ENCODE measurements at places on chromosomes 6 and 20. TPM values are rescaled to one million over a fixed set of nuclear protein-coding genes. Genes with fewer than 3 reads are reported as not detected.

DNA sequence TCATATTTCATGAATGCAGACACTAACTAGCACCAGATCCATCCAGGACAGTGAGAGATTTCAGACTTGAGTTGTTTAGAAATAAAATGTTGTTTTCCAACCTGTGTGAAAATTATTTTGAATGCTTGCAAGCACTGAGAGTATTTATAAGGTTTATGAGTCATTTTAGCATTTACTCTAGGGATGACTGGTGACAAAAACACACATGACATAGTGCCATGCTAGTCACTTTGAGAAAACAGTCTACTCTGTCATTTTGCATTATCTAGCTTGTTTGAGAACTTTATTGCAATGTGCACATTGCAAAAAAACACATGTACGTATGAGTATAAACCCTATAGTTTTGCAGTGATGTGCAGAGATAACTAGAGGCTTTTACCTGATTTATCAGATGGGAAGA is 456.6 kb downstream of the LMBRD1 start:
- DNase-seq = no peak

DNA sequence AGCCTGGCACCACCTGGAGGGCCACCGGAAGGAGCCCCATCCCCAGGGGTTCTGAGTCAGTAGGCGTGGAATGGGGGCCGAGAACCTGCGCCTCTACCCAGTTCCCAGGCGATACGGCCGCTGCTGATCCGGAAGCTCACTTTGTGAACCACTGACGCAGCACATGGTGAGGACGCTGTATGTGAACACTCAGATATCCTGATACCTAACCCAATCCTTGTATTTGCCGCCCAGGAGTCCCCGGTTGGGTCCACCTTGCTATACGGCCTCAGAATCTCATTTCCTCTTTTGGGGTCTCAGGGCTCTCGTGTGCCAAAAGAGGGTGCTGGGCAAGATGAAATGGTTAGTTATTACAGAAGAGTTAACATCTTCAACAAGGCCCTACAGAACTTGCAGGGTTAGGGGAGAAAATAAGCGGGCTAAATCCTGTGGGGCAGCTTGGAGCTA is 604 bp upstream of the RAB5IF start:
- DNase-seq = no peak

DNA sequence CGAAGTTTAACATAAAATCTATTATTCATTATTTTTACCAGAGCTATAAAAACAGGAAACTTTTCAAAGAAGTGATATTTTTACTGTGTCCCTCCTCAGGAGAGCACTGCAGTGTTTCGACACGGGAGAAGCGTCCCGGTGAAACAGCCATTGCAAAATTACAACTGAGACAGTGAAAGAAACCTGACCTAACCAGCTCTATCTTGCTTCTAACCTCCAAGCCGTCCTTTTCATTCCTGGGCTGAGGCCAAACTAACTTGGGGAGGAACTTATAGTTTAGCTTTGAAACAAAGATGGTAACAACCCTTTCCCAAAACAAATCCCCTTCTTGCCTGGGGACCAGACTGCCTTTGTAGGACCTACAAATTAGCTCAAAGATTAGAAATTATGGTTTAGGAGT is 79.2 kb downstream of the WDR27 start:
- no peak for DNase-seq

GRCh38 chr6:107727096-107727757 is 96.9 kb downstream of the SCML4 start:
- no peak for DNase-seq

DNA sequence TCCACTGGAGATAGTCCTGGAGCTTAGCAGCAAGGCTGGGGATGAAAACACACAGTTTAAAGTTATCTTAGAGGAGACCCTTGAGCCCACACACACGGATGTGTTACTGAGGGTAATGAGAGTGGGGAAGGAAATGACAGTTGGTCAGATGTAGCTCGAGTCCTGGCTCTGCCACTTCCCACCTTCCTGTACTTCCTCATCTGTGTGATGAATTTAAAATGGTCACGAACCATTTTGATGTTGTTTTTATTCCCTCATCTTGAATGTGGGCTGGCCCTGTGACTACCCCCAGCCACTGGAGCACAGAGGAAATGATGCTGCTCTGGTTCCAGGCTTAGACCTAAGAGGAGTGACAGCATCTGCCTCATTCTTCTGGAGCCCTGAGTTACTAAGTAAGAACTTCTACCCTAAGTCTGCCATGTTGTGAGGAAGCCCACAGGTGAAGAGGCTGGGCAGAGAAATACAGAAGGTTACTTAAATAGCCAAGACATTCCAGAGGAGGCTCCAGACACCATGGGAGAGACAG is 141.2 kb downstream of the NRN1 start:
- no peak for DNase-seq

DNA sequence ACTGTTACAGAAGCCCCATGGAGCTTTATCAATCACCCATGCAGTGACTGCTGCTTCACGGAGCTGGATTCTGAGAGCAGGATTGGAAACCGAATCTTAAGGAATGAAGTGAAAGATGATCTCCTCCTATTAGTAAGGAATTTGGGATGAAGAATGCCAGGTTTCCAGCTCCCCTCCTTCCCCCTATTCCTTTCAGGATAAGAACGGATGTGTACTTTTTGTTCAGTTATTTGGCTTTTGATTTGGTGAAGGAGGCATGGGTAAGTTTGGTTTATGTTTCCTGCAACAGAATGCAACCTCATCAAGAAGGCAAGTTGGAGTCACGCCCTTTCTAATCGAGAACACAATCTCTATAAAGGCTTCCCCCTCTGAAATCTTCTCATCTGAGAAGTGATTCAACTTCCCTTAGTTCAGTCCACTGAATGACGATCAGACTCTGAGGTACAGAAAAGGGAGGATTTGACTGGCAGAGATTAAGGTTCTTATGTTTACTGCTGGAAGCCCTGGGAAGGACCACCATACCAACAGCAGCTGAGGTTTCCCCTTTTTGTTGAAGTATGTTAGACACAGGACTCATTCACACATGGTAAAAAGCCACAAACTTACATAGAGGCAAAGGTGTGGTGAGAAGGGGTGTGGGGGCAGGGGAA is 5.5 kb downstream of the ELMO2 start:
- no peak for DNase-seq

Gene SLC22A16
- not detected for total RNA-seq

DNA sequence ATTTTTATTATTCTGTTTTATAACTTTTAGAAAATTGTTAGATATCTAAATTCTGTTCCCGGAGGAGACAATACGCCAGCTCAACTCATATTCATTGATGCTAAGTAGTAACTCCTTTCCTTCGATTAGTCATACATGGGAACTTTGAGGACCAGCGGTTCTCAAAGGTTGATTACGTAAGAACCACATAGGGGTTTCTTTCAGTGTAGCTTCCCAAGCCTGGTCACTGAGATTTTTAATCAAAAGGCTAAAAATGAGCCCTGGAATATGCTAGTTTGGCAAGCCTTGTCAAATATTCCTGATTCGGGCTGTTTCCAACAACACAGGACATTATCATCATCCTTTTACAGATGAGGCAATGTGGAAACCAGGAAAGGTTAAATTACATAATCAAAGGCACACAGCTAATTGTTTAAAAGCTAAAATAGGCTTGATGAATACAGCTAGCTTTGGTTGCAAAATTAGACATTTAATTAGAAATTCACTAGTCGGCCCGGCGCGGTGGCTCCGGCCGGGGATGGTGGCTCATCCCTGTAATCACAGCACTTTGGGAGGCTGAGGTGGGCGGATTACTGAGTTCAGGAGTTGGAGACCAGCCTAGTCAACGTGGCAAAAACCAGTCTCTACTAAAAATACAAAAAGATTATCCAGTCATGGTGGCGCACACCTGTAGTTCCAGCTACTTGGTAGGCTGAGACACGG is 14.6 kb upstream of the MEI4 start:
- DNase-seq = no peak

Gene SULF2
- total RNA-seq = 85.7 TPM

DNA sequence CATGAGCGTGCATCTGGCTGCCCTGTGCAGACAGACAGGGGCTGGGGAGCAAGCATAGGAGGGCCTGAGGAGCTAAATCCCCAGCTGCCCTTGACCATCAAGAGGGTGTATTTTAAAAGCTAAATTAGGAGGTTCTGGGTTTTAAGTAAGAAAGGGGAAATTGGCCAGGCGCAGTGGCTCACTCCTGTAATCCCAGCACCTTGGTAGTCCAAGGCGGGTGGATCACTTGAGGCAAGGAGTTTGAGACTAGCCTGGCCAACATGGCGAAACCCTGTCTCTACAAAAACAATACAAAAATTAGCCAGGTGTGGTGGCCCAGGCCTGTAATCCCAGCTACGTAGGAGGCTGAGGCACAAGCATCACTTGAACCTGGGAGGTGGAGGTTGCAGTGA is 27.8 kb downstream of the SERPINB6 start:
- no peak for DNase-seq

Gene DEFB132
- not detected for total RNA-seq

Gene PTCRA
- total RNA-seq = not detected

Gene HLA-DQA1
- not detected for total RNA-seq

DNA sequence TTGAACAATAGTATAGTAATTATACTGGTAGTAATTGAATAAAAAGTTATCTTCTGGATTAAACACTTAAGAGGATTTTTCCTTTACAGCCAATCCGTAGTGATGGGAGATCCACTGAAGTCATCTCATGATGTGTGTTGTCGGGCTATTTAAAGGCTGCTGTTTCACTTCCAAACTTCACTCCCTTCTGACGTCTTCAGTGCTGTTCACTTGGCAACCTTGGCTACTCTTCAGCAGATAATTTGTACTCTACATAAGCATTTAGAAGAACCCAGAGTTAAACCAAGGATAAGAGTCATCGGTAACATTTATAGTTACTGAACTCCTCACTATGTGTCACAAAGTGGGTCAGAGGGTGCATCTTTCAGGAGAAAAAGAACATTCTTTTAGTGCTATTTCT is 179.1 kb upstream of the EYA4 start:
- DNase-seq = no peak

GRCh38 chr6:41618598-41618997 is 19.7 kb upstream of the MDFI start:
- no peak for DNase-seq

GRCh38 chr6:15403094-15403755 is 157.4 kb downstream of the JARID2 start:
- DNase-seq = no peak

GRCh38 chr20:44495802-44496481 is 20.3 kb downstream of the TTPAL start:
- no peak for DNase-seq

DNA sequence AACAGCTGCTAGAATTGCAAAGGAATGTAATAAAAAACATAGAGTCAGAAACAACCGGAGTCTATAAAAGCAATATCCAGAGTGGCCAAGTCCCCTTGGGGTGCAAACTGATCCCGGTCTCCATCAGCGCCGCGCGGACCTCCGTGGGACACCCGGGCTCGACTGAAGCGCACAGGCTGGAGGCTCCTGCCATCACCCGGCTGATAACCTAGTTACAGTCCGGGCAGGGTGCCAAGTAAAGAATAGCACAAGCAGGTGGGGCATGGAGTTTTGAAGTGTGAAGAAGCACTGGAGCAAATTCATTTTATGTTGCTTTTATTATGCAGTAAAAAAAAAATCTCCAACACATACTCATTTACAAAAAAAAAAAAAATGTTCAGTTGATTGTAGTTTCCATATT is 205.1 kb upstream of the GMDS start:
- no peak for DNase-seq

DNA sequence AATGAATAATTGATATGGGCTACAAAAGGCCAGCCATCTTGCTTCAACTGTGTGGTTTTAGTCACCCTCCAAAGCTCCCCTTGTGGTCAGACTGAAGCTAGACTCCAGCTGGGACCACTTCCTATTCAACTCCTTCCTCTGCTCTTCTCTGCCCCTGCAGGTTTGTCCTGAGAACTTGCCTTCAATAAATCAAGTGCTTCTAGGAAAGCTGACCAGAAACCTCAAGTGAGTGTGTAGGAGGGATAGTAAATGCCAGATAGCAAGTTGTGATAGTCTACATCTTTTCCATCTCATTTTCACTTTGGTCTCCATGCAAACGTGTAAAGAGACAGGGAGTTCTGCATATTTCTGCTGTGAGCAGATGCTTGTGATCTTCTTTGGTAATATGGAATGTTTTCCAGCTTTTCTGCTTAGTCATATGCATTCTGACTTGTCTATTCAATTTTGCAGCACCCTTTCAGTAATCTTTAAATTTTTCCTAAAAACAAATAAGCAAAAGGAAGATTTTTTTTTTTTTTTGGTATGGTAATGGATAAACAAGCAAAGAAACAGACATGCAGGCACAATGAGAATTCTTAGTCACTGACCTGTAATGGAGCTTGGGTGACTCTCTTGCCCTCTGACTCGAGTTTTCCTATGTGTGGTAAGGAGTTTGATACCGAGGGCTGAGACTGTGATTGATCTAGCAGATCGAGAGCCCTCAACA is 201.3 kb upstream of the BTBD3 start:
- no peak for DNase-seq

GRCh38 chr6:128663238-128663637 is 142.8 kb upstream of the PTPRK start:
- DNase-seq = no peak

Gene LRRN4
- not detected for total RNA-seq

- no peak for DNase-seq
These were observed 203.5 kb downstream of the KCNQ5 start for GRCh38 chr6:72825315-72825911.

GRCh38 chr20:59291740-59292383 is 8.5 kb upstream of the EDN3 start:
- no peak for DNase-seq

DNA sequence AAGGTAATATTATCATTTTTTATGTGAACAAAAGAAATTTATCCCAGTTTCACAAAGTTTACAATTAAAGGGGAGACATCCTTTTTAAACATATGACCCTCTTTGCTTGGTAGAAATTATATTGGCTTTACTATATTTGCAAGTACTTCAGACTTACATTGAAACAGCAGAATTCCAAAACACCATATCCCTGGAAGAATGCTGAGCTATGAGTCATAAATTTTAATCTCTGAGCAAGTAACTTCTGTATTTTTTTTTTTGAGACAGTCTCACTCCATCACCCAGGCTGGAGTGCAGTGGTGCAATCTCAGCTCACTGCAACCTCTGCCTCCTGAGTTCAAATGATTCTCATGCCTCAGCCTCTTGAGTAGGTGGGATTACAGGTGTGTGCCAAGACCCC is 240.4 kb downstream of the TBC1D32 start:
- no peak for DNase-seq

Gene SLC22A2
- total RNA-seq = not detected

DNA sequence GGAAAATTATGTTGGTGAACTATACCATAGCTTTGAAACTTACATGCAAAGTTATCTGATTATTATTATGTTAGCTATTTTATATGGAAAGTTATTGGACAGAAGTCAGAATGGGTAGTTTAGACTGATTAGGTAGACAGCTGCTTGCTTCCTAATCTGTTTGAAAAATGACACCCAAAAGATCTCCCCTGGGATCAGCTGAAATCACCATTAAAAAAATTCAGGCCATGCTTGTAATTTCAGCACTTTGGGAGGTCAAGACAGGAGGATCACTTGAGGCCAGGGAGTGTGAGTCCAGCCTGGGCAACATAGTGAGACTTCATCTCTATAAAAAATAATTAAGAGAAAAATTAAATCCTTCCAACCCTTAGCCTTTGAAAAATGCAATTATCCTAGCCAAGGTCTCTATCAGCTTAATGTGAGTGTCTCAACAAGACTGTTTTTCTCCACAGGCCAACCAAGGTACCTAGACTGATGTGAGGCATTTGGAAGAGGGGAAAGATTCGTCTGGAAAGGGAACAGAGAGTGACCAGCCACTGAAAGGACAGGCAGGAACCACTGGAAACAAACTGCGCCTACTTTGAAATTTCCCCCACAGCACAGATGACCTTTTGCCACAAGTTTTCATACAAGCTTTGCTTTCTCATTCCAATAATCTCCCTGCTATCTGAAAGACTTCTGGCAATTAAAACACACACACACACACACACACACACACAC is 232.3 kb downstream of the GMPR start:
- DNase-seq = no peak

Gene PPP1R11
- total RNA-seq = 47.1 TPM

Data from chondrocyte (in vitro differentiated cells).